Right lobe of liver (tissue), 6 donors: ENCODE measurements at places on chromosomes 6 and 20. TPM values are rescaled to one million over a fixed set of nuclear protein-coding genes. Genes with fewer than 3 reads are reported as not detected.
A peak's percentile ranks its signal among the peaks of the same experiment; 100 is the strongest.

EYS gene
- total RNA-seq, result 1.3 TPM

FBXL4 gene
- total RNA-seq, result 13.2 TPM

CITED2 gene
- total RNA-seq, result 76.6 TPM

MICB gene
- total RNA-seq, result 0.48 TPM

RIMS4 gene
- total RNA-seq, result not detected

SNPH gene
- 0.12 TPM for total RNA-seq

FAM209A gene
- not detected for total RNA-seq

DNA sequence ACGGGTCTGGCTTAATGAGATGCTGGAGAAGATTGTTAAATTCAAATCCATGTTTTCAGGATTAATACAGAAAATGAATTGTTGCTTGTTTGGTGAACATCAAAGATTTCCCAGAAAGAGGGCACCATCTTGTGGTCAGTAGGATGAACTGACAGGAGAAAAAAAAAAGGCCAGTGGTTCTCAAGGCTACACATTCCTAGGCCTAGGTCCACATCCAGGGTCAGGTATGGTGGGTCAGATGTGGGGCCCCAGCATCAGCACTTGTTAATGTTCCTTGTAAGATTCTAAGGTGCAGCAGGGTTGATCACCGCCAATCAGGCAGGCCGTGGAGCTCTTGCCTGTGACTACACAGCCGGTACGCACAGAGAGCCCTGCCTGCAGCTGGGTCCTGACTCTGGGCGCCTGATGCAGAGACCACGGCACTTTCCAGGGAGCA lies 34.0 kb upstream of the FOXO3 start:
- no peaks in the 10 kb centered on the region for H3K27me3 ChIP-seq
- DNase-seq, result no peak
- no peak overlapping the region for H3K27ac ChIP-seq
- H3K36me3 ChIP-seq, result no peaks in the 10 kb centered on the region

DNA sequence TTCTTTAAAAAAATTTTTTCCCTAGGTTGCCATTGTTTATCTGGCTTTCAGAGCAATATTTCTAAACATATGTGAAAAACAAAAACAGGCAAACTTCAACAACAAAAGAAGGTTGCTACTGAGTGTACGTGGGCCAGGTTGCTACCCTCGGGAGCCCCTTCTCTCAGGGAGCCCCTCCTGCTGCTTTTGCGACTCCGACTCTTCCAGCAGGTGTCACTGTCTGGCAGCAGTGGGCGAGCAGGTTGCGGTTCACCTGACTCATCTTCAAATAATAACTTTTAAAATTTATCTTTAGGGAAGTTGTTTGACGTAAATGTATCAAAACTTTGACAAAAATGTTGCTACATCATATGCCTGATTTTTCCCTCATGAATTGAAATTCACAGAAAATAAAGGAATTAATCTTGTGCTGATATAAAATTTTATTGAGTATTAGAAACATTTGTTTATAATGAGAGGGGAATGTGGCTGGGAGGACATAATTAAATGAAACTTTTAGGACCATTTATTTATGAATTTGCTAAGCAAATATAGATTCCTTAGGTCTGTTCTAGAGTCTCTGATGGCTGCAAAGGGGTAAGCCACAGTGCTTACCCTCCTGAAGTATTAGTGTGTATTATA lies 138.8 kb downstream of the HIVEP1 start:
- H3K27me3 ChIP-seq, result no peaks in the 10 kb centered on the region
- no peak overlapping the region for H3K27ac ChIP-seq
- no peaks in the 10 kb centered on the region for H3K36me3 ChIP-seq
- H3K4me1 ChIP-seq, result no peaks in the 10 kb centered on the region
- no peak overlapping the region for H3K4me3 ChIP-seq

DNA sequence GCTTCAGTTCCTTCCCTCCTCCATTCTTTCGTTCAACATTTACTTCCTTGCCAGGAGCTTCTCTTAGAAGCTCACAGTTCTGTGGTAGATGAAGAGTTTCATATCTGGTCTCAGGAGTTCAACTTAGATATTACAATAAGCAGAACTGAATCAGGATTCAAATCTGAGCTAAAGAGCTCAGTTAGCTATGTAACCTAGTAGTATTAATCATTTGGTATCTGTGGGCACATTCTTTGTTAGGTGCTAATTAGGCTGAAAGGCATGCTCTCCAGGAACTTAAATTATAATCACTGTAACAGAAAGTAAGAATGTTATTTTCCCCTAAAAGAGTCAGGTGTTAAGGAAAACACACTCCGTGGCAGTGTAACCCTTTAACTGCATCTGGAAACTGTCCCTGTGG lies 8.4 kb downstream of the ZNF76 start:
- no peaks in the 10 kb centered on the region for H3K27me3 ChIP-seq
- H3K36me3 ChIP-seq, result no peaks in the 10 kb centered on the region
- no peak overlapping the region for H3K4me3 ChIP-seq
- no peaks in the 10 kb centered on the region for H3K4me1 ChIP-seq
- no peak for DNase-seq

DNA sequence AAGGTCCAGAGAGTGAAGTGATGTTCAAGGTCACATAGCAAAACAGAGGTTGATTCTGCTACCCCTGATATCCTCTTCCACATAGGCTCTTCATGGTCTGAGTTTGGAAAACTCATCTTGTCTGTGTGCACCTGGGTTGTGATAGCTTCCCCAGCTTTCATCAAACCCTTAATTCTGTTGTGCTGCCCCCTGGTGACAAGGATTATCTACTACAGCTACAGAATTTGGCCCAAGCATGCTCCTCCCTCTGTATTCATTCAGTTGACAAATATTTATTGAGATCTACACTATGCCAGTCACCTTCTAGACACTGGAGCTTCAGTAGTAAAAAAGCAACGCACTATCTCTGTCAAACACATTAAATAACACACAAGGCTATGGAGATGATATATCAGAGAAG lies 50.4 kb downstream of the SMPDL3A start:
- no peak overlapping the region for H3K4me3 ChIP-seq
- no peak for DNase-seq
- H3K4me1 ChIP-seq, result no peaks in the 10 kb centered on the region
- H3K27ac ChIP-seq, result no peak overlapping the region
- no peaks in the 10 kb centered on the region for H3K27me3 ChIP-seq

DNA sequence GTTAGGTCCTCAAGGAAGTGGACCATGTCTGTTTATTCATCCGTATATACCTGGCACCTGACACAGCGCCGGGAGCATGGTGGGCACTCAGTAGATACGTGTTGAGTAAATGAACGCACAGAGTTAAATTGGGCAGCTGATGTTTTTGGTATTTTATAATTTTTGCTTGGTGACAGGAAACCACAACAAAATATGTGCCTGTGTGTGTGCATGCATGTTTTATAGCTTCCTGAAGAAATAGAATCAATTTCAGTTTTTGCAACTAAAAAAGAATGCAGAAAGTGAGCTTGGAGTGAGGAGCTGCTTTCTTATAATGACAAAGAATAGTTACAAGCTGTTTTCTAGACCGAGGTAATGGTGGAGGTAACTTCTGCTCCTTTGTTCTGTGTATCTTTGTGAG lies 91.4 kb downstream of the PLCB4 start:
- H3K4me1 ChIP-seq, result no peaks in the 10 kb centered on the region
- no peaks in the 10 kb centered on the region for H3K27me3 ChIP-seq
- DNase-seq, result no peak
- no peaks in the 10 kb centered on the region for H3K36me3 ChIP-seq
- no peak overlapping the region for H3K27ac ChIP-seq

GRCh38 chr6:149217466-149217888 lies 100.0 kb upstream of the TAB2 start:
- DNase-seq, result no peak
- no peak overlapping the region for H3K4me3 ChIP-seq
- H3K36me3 ChIP-seq, result no peaks in the 10 kb centered on the region
- H3K4me1 ChIP-seq, result no peaks in the 10 kb centered on the region
- H3K27me3 ChIP-seq, result no peaks in the 10 kb centered on the region

- H3K27me3 ChIP-seq, result no peaks in the 10 kb centered on the region
- H3K27ac ChIP-seq, result no peak overlapping the region
- H3K4me3 ChIP-seq, result no peak overlapping the region
- peaks cover 41% of the 10 kb centered on the region for H3K36me3 ChIP-seq
- DNase-seq, result no peak
These were observed 13.5 kb downstream of the HAO1 start for GRCh38 chr20:7926767-7927166.

GRCh38 chr6:19668710-19669109 lies 168.5 kb upstream of the ID4 start:
- H3K27ac ChIP-seq, result no peak overlapping the region
- no peak for DNase-seq
- no peaks in the 10 kb centered on the region for H3K4me1 ChIP-seq
- no peak overlapping the region for H3K4me3 ChIP-seq

DNA sequence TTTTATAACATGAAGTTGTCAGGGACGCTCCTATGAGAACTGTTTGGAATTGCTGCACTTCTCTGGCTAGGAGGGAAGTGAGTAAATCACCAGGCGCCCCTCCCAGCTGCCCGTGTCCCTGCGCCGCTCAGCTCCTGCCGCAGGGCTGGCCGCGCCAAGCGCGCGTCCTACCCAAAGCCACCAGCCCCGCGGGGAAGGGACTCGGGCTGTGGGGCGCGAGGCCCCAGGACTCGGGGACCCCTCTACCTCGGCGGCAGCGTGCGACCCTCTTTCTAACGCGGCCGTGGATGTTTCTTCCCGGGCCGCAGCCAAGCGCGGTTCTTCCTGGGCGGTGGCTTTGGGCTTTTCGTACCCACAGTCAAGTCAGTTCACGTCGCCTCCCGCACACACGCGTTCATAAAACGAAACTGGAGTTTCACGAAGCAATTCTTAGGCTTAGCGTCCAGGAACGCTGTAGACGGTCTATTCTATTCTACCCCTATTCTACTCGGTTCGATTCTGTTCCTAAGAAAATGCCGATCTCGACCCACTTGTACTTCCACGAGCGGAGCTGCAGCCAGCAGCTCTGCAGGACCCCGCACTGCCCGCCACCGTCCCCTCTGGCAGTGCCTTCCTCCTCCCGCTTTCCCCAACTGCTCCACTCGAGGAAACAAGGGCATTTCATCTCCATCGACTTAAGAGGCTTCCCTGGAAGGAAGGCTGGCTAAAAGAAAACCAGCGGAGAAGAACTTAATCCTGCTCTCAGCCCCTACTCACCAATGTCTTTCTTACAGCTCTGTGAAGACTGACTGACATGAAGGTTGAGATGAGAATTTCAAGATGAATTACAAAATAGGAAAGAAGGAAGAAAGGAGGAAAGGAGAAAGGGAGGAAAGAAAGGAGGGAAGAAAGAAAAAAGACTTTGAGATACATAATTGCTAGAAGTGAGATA lies 15.4 kb downstream of the FOXC1 start:
- H3K4me3 ChIP-seq, result peak overlapping the region; percentile 51
- H3K27ac ChIP-seq, result no peak overlapping the region
- H3K36me3 ChIP-seq, result no peaks in the 10 kb centered on the region
- H3K4me1 ChIP-seq, result peaks cover 12% of the 10 kb centered on the region
- DNase-seq, result no peak

DNA sequence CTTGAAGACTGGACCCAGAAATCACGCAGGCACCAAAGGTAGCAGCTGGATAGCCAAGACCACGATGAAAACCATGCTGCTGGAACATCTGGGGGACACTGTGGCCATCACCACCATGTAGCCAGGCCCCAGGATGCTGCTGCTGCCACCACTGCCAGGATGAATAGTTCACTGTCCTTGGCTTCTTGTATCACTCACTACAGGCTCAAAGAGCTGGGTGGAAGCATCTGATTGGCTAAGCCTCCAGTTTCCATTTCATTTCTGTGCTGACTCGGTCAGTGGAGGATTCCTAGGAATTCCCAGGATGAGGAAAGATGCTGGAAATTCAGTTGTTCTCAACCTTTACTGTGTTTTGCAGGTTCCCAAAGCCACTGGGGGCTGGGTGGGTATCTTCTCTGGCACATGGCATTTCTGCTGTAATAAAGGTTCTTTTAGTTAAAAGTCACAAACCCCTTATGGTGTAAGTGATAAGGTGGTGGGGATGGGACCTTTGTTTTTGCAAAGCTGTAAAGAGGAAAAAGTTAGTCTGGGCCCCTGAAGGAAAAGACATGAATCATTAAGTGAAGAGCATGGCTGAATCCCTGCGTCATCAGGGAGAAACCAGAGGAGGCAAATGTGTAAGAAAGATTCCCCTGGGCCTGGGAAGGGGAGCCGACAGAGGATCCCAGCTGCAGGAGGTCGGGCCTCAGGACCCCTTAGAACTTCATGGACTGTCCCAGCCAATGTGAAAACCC lies 75.6 kb upstream of the RNF24 start:
- no peak overlapping the region for H3K27ac ChIP-seq
- no peaks in the 10 kb centered on the region for H3K4me1 ChIP-seq
- no peaks in the 10 kb centered on the region for H3K27me3 ChIP-seq
- H3K4me3 ChIP-seq, result no peak overlapping the region
- DNase-seq, result no peak
- H3K36me3 ChIP-seq, result no peaks in the 10 kb centered on the region

DNA sequence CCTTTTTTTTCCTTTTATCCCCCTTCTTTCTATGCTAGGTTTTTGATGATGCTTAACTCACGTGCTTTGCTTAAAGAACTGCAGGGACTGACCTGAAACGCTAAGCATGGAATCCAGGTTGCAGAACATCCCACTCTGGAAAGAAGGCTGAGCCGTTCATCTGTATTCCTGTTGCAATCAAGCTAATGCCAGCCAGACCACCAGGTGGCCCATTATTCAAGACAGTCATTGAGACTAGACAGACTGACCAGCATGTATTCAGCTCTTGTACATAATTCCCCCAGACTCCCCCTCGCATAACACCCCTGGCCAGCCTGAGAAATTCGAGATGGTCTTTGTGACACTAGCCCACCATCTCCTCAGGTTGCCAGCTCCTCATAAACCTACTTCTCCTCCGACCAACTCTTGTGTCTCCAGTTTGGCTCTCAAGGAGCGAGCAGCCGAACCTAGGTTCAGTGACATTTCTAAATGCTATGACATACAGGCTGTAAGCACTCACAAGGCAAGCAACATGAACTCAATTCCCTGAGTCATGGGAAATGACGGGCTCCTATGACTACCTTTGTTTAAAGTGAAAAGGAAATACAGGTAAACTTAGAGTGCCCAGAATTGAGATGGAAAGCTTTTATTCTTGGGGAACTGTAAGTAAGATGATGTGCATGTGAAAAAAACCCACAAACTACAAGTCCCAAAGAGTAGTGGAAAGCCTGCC lies 309.3 kb upstream of the CDYL start:
- H3K4me1 ChIP-seq, result no peaks in the 10 kb centered on the region
- no peaks in the 10 kb centered on the region for H3K27me3 ChIP-seq
- H3K27ac ChIP-seq, result no peak overlapping the region
- no peaks in the 10 kb centered on the region for H3K36me3 ChIP-seq
- H3K4me3 ChIP-seq, result no peak overlapping the region
- DNase-seq, result no peak

- no peak for DNase-seq
- H3K36me3 ChIP-seq, result no peaks in the 10 kb centered on the region
- H3K4me1 ChIP-seq, result peaks cover 6% of the 10 kb centered on the region
- H3K27ac ChIP-seq, result no peak overlapping the region
- H3K27me3 ChIP-seq, result no peaks in the 10 kb centered on the region
These were observed 47.5 kb upstream of the TSHZ2 start for GRCh38 chr20:52924411-52925271.

- DNase-seq, result no peak
- no peak overlapping the region for H3K4me3 ChIP-seq
- no peak overlapping the region for H3K27ac ChIP-seq
- no peaks in the 10 kb centered on the region for H3K36me3 ChIP-seq
- H3K27me3 ChIP-seq, result no peaks in the 10 kb centered on the region
These were observed 71.5 kb downstream of the NDUFAF5 start for GRCh38 chr20:13856354-13856753.

GRCh38 chr6:22036275-22036674 lies 260.6 kb downstream of the PRL start:
- no peaks in the 10 kb centered on the region for H3K4me1 ChIP-seq
- DNase-seq, result no peak
- H3K36me3 ChIP-seq, result no peaks in the 10 kb centered on the region
- no peaks in the 10 kb centered on the region for H3K27me3 ChIP-seq
- no peak overlapping the region for H3K4me3 ChIP-seq
